SK-N-MC (cell line): ENCODE measurements at places on chromosomes 1 and 21.

GRCh38 chr1:1204998-1205768 is 1.2 kb downstream of the TNFRSF18 start:
- no peak for DNase-seq

DNA sequence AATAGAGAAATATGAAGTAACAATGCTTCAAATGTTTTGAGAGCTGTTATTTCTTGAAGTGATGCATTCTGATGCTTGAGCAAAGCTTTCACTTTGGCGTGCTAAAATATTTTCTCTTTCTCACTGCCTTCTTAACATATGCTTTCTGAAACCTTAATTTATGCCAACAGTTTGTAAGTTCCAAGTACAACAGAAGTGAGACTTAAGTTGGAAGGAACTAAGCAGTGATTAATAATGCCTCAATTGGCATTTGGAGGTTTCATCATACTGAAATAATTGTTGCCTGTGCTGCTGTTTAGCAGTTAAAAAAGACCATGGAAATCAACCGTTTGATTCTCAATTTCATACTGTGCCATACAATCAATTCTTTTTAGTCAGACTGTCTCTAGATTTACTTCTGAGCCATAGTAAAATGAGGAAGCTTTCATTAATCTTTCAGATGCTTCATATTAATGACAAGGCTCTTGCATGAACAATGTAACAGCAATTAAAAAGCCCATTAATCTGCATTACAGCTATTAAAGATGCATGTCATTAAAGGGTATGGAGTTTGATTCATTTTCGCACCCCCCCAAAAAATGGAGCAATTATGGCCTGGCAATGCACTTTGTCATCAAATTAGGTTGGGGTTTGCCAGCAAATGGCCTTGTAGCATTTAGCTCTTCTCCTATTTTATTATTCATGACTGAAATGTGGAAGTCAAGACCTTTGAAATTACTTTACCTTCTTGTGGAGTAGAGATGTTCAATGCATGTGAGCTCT is 375.3 kb downstream of the USH2A start:
- no peak for DNase-seq

- no peak for DNase-seq
Measured at GRCh38 chr1:29801561-29801973, 565.2 kb downstream of the PTPRU start.

DNA sequence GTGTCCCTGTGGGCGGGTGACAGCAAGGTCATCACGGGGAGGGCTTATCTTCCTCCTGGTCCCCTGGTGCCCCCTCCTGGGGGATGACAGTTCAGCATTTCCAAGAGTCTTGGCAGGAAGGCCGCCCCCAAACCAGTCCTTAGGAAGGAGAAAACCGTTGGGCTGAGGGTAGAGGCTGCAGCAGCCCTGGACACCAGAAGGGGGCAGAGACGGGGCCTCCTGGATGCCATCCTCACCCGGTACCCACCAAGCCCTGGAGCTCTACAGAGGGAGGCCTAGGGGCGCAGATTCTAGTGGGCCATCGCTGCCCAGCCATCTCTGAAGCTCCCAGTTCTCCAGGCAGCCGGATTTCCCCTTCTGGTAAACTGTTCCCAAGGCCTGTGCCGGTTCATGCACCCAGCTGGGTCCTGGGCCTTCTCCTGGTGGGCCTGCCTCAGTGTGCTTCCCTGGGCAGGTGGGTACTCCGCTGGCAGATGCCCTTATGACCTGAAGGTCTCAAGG is 14.8 kb upstream of the ZNF669 start:
- DNase-seq = no peak

DNA sequence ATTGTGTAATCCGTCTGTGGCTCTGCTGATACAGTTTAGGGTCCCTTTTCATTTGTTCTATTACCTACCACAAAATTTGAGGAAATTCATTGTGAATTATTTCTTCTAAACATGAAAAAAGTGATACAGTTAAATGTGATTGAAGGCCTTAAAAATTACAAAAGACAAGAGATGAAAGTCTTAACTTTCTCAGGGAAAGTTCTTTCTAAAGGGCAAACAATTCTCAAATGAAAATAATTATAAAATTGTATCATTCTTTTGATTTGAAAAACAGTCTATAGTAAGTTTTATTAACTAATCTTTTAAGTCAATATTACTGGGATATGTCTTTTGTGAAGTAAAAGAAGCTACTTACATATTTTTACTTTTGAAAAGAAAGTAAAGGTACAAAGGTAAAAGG is 57.4 kb upstream of the SCYL3 start:
- no peak for DNase-seq

DNA sequence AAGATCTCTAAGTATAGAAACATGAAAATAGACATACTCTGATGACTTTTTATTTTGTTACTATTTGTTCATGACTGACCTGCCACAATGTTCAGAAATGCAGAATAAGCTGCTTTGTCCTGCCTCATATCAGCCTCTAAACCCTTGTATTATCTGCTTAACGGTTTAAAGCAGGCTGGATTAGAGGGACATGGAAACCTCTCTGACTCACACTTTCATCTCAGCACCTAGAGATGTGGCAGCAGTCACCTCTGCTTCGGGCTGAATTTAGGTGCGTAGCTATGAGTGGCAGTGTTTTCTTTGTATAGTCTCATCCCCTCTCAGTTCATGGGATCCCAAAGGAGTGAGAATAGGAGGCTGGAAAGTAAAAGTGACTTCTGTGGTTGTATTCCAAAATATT is 255.4 kb downstream of the RGS7 start:
- DNase-seq = no peak

DNA sequence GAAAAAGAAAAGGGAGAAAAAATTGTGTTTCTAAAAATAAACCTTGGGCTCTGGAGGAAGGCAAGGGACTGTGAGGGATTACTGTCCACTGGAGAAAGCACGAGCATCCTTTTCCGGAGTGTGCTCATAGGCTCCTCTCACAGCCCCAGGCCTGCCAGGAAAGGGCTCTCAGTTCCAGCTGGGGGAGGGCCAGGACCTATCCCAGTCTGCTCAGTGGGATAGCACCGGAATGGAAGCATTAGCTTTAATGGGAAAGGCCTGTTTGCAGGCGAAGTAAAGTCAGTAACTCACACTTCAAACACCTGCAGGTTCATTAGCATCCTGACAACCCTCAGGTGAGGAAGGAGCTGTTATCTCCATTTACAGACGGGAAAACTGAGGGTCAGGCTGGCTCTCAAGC is 113.9 kb upstream of the USP24 start:
- no peak for DNase-seq

- DNase-seq = no peak
Measured at GRCh38 chr1:185338719-185339622, 21.9 kb upstream of the IVNS1ABP start.
